Stimulated activated CD8-positive, alpha-beta memory T cell treated with anti-CD3 and anti-CD28 coated beads, Interleukin-4, amount 100 ng/mL, for 1 hour (primary cell): ENCODE measurements at places on chromosomes 3 and 15.

GRCh38 chr15:51641490-51642130 is 19.0 kb upstream of the DMXL2 start:
- DNase-seq: no peak

DNA sequence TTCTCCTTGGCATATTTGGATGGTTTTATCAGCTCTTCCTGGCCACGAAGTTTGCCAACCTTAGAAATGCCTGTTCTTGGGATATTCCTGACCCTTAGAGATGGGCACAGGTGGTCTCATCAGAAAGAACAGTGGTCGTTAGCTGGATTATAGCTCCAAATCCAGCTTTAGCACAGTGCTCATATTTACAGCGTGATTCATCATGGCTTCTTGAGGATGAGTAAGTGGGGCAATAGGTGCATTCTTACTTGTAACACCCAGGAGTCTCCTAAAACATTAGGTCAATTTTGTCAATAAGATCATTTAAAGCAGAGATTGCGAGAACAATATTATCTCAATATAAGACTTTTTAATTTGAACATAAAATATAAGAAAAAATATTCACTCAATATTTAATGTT is 191.9 kb downstream of the GABRB3 start:
- DNase-seq: no peak

DNA sequence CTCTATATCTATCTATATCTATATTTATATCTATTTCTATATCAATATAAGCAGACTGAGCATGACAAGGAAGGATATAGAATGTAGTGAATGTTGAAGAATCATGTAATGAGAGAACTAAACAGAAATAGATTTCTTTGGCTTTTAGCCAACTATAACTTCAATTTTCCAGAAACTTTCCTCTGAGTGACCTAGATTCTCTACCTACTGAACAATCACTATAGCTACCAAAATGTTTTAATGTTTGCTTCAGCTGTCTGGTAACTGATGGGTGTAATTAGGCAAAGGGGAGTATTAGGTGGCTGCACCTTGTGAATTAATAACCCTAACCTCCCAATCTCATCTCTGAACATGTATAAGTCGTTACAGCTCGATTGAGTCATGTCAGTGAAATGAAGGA is 76.4 kb upstream of the ROBO1 start:
- no peak for DNase-seq

GRCh38 chr15:29612701-29613100 is 209.6 kb downstream of the TJP1 start:
- DNase-seq: no peak

DNA sequence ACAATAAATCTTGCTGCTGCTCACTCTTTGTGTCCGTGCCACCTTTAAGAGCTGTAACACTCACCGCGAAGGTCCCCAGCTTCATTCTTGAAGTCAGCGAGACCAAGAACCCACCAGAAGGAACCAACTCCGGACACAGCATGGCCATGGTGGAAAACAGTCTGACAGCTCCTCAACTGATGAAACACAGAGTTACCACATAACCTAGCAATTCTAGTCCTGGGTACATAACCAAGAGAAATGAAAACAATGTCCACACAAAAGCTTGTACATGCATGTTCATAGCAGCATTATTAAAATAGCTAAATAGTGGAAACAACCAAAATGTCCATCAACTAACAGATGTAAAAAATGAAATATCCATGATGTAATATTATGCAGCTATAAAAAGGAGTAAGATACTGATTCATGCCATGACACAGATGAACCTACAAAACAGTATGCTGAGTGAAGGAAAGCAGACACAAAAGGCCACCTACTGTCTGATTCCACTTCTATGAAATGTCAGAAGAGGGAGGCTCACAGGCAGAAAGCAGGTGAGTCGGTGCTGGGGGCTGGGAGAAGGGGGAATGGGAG is 36.8 kb downstream of the VGLL4 start:
- DNase-seq: no peak
